Osteocyte (in vitro differentiated cells): ENCODE measurements at places on chromosomes 16 and 17. TPM values are rescaled to one million over a fixed set of nuclear protein-coding genes. Genes with fewer than 3 reads are reported as not detected.
A peak's percentile ranks its signal among the peaks of the same experiment; 100 is the strongest.

The SBK1 gene
- total RNA-seq = 4.9 and 5.0 TPM in 2 replicates

- DNase-seq = no peak
Observed at GRCh38 chr16:81940781-81941560, 70.3 kb downstream of the SDR42E1 start.

DNA sequence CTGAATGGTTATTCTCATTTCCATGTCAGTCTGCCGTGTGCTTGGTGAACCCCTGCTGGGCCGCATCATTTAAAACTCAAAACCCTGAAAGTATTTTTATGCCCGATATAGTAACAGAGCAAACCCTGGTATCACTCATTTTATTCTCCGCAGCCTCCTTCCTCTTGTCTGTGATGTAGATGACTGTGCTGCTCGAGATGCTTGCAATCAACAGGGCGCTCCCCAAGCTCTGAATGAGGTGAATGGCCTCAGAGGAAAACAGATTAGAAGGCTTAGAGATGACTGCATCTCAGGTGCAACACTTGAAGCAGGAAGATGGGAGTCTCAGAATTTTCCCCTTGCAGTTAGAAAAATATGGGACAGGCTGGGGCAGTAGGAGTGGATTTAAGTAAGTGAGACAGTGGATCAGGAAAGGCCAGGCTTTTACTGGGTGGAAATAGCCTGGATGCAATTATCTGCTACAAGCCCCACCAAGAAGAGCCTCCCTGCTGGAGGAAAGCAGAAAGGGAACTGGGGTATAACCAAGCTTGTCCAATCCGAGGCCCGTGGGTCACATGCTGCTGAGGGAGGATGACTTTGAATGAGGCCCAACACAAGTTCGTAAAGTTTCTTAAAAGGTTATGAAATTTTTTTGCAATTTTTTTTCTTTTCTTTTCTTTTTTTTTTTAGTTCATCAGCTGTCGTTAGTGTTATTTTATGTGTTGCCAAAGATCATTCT is 166.9 kb downstream of the CDH13 start:
- no peak for DNase-seq

GRCh38 chr17:66633317-66633965 is 201.5 kb upstream of the CACNG5 start:
- DNase-seq = no peak

The LITAFD gene
- not detected in 2 replicates for total RNA-seq

DNA sequence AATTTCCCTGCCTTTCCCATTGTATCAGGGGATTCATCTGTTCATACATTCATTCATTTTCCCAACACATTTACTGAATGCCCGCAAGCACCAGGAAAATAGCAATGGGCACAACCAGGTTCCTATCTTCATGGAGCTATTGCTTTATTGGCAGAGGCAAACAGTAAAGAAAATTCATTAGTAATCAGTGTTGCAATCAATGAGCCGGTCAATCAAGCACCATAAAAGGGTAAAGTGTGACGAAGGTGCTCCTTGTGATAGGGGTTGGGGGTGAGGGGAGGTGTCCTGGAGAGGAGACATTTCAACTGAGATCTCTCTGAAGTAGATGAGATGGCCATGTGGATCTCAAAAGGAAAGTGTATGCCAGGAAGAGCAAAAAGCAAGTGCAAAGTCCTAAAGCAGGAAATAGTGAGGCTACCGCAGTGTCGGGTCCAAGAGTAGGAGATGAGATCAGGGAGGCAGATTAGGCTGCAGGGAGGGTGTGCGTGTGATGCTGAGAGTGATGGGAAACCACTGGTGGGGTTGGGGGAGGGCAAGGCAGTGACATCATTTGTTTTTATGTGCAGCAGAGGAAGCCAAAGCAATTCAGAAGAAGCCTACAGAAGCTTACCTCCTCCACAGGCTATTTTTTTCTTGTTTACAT is 28.4 kb downstream of the CDH13 start:
- DNase-seq = no peak

DNA sequence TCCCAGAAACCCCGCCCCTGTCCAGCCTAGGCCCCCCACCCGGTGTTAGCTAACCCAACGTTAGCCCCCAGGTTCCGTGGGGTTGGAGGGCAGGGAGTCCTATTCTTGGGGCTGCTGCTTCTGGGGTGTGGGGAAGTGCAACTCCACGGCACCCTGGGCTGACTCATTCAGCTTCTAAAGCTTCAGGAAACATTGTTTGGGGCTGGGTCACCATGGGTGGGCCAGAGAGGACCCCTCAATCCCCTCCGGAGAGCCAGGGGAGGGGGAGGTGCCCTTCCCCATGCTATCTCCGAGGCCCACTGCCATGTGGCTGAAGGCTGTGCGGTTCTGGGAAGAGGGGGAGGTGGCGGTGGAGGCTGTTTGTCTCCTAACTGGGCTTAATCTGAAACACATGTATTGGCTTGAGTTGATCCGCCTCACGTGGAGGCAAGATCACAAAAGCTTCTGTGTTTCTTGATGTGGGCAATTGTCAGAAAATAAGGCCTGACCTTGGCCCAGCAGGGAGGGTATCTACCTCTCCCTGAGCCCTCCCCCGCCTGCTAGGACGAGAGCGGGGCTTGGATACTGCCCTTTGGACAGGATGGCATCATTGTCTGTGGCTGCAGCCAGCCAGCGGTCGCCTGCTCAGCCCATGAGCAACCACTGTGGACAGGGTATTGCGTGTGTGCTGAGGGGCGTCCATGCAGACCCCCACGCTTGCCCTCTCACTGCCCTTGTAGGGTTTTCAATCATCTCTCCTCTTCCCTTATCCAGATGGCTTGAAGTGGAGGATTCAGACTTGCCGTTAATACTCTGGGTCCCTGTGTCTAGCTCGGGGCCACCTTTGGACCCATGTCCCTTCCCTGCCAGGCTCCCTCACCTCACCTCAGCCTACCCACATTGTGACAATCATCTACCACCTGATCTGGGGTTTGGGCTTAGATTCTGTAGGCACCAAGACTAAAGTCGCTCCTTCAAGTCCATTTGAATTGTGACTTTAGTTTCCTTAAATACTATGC is 1.3 kb downstream of the SERPINF1 start:
- DNase-seq = no peak

GRCh38 chr16:89009343-89010209 is 32.6 kb upstream of the CBFA2T3 start:
- DNase-seq = no peak

- DNase-seq = no peak
Observed at GRCh38 chr16:21056396-21056795, 94.2 kb downstream of the DNAH3 start.

DNA sequence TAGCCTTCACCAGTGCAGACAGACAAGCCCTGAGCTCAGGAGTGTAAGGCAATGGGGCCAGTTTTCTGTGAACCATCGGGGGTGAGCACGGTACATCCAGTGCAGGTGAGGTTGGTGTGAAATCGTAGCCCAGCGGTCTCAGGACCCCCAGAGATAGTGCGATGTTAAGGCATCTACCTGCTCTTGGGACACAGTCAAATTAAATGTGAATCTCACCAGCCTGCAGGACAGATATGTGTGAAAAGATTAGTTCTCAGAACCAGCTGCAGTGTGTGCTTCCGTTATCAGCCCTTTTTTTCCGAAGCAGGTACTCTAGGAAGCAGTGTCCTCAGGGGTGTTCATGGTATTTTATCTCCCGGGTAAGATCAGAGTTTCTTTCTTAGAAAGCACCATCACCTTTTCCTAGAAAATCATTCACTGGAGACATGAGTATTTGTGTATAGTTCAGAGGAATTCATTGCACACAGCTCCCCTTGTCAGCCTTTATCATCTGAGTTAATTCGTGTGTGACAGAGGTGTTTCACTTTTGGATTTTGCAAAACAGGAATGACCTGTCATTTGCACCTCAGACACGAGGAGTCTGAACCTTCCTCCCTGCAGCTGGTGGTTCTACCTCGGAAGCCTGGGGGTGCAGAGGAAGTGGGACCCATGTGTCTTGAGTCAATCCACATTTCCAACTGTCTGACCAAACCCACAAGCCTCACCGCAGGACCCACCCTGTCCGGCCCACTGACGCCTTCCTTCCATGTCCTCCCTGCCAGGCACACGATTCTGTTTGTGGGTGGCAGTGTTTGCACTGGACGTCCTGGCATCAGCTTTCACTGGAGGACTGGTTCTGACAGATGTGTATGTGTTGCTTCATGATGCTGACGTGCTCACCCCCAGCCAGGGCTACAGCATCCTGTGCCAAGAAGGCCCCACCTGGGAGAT is 107.8 kb downstream of the CLEC16A start:
- no peak for DNase-seq

- peak; percentile 86 for DNase-seq
Observed at GRCh38 chr17:62870030-62870541, 62.0 kb upstream of the MARCHF10 start.

DNA sequence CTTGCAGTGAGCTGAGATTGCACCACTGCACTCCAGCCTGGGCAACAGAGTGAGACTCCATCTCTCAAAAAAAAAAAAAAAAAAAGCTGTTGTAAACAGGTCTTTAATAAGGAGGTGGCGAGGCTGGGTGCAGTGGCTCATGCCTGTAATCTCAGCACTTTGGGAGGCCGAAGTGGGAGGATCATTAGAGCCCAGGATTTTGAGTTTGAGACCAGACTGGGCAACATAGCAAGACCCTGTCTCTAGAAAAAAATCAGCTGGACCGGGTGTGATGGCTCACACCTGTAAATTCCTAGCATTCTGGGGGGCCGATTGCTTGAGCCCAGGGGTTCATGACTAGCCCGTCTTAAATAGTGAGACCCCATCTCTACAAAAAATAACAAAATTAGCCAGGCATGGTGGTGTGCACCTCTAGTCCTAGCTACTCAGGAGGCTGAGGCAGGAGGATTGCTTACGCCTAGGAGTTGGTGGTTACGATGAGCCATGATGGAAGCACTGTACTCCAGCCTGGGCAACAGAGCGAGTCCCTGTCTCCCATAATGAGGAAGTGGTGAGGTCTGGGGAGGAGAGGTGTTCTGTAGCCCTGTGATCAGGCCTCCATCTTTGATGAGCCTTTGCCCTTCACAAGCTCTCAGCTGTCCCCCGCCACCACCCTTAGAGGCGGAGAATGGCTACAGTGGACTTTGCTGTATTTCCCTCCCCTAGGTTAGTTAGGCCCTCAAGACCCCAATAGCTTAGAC is 36.2 kb downstream of the ZNF778 start:
- no peak for DNase-seq

The SMTNL2 gene
- total RNA-seq = 1.7 and 2.8 TPM in 2 replicates

The NPW gene
- total RNA-seq = 4.1 and 4.4 TPM in 2 replicates

The TBC1D28 gene
- total RNA-seq = not detected in 2 replicates

The PHB1 gene
- total RNA-seq = 128 and 131 TPM in 2 replicates

The KDM6B gene
- total RNA-seq = 52.9 and 53.7 TPM in 2 replicates

- DNase-seq = no peak
Observed at GRCh38 chr17:31699886-31700285, 159.2 kb downstream of the COPRS start.

The GUCY2D gene
- not detected in 2 replicates for total RNA-seq

The TPSD1 gene
- not detected in 2 replicates for total RNA-seq

DNA sequence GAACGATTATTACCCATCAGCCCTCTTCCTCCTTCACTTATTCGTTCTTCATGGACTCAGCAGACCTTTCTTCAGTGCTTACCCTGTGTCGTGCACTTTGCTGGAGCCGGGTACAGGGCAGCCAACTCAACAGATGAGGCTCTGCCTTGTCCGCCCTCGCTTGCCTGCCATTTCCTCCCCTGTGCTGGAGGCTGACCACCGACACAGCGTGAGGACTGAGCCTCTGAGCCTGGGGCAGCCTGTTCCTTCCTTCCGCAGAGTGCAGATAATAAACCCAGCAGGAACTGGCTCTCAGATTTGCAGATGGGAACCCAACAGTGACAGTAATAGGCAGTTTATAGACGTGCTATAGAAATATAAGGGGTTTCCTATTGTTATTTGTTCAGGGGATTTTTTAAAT is 7.0 kb upstream of the SLC39A11 start:
- no peak for DNase-seq

DNA sequence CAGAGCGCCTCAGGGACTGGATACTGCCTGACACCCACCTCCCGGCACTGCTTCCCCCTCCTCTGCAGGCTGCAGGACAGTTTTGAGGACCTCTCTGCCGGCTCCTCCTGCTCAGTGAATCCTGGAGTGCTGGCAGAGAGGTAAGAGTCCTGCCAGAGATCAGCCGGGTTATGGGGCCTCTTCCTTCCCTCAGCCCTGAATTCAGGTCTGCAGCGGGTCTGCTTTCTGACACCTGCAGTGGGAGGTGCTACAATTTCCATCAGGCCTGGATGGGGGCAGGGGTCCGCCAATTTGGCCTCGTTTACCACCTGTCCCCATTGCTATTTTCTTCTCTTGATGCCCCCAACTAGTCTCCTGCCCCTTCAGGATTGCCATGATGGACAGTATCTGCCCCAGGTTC is 3.0 kb upstream of the NEURL4 start:
- no peak for DNase-seq

GRCh38 chr16:14198572-14198971 is 127.5 kb downstream of the MRTFB start:
- DNase-seq = no peak

The ANKFN1 gene
- not detected in 2 replicates for total RNA-seq

The EPX gene
- not detected in 2 replicates for total RNA-seq

DNA sequence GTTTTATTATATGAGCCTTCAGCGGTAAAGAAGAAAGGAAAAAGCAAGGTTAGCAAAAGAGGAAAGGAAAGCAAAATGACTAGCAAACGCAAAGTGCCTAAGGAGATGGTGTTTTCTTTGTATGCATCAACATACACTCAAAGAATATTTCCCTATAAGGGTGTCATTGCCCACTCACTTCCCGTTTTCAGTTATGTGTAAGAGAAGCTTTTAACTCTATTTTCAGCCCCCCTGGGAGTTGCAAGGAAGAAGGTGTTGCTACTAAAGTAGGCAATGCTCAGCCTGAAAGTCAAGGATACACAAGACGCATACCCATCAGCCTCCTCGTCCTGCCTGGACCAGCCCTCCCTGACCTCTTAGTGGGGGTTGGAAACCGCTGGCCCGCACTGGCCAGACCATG is 267.7 kb upstream of the ZFHX3 start:
- DNase-seq = no peak

DNA sequence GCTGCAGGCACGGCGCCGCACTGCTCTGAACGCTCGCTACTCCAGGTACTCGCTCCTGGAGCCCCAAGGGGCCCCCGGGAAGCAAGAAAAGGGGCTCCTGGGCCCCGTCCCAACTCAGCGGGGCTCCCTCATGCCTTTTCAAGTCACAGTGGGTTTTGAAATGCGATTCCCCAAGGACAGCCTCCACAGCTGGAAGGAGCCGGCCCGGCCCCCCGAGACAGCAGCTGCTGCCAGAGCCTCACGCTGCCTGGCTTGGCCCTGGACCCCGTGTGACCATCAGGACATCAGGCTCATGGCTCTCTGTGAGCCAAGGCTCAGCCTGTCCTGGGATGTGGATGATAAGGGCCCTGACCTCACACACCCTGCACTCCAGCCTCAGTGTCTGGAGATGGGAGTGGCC is 80.6 kb downstream of the LMF1 start:
- no peak for DNase-seq

DNA sequence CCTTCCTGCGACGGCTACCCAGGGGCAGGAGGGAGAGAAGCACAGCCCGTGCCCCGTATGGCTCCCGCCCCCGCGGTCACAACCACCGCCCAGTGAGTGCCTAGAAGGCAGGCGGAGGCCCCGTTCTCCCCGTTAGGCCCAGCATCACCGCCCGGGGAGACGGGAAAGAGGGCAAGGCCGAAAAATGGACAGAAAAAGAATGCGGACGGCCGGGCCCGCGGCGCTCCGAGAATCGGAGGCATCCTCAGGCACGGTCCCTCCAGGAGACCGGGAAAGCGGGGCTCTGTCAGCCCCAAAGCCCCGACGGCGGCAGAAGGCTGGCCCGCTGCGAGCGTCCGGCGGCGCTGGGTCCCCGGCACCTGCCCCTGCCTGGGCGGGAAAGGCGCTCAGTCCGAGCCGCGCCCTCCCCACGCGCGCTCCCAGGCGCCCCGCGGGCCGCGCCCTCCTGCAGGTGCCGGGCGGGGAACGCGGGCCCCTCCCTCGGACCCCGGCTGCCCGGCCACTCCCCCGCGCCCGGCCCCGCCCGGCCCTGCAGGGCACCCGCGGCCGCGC is 407 bp downstream of the MCRIP1 start:
- no peak for DNase-seq
